Stimulated activated CD8-positive, alpha-beta memory T cell treated with anti-CD3 and anti-CD28 coated beads, Interleukin-7, amount 100 ng/mL, for 24 hours (primary cell): ENCODE measurements at places on chromosomes 16 and 17.

DNA sequence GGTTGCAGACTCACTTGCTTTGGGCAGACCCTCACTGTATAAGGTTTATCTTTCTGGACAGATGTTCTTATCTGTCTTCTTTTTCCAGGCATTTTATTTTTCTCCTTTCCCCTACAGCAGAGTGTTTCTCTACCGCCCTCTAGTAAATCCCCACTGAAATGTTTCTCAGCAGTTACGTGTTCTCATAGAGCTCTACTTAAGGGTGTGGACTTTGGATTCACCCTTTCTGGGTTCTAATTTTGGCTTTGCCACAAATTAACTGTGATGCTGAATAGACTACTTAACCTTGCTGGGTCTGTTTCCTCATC lies 2.0 kb downstream of the ADAT1 start:
- no peak for DNase-seq

- DNase-seq: no peak
Observed at GRCh38 chr17:2954898-2955445, 108.4 kb downstream of the OR1D5 start.

DNA sequence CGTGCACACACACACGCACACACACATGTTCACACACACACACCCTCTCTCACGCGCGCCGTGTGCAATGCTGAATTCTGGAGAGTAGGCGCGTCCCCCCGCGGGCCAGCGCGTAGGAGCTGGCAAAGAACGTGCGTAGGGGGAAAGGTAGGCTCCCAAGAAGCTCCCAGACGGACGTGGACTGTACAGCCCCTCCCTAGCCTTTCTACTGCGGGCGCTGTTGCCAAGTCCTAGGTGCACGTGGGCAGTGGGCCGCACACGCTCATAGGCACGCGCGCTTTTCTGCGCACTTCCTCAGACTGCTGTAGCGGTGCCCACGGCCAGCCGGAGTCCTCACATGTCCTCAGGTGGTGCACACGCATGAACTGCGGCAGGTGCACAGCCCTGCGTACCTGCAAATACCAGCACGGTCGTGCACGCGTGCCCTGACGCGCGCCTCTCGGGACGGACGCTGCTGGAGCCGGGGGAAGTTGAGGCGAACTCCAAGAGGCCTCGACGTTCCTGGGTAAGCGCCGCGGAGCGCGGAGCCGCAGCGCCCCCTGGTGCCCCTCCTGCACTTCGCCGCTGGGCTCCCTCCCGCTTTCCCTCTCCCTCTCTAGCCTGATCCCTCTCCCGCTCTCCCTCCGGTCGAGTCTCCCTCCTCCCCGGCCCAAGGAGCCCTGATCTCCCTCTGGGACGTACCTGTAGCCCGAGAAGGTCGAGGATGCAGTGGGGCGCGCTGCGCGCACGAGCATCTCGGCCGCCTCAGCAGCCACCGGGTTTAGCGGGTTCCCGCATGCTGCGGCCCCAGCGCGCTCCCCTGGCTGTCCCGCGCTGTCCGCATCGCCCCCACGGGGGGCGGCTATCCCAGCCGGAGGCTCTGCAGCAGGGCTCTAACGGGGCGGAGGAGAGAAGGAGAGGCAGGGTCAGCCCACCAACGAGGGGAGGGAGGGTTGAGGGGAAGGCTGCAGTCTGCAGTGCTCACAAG lies 749 bp downstream of the GRIN2A start:
- DNase-seq: peak; percentile 2

GRCh38 chr17:49516180-49516579 lies 21.1 kb downstream of the NGFR start:
- no peak for DNase-seq

DNA sequence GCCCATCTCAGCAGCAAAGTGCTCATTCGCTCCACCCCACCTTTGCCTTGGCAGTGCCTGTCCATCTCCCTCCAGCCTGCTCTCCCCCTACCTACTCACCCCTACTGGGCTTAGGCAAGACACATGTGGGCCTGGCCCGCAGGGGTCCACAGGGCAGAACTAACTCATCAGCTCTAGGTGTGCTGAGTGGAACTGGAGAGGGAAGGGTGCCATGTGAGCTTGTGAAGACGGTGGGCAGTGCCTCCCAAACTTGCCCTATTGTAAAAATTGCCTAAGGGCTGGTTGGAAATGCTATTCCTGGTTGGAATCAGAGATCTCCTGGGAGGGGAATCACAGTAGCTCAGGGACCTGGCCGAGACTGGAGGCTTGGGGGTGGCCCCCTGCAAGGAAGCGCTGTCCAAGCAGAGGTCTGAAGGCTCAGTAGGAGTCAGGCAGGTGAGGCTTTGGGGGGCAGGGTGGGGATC lies 29.1 kb upstream of the TNS4 start:
- no peak for DNase-seq

- no peak for DNase-seq
Observed at GRCh38 chr16:10282367-10282766, 100.1 kb upstream of the GRIN2A start.

DNA sequence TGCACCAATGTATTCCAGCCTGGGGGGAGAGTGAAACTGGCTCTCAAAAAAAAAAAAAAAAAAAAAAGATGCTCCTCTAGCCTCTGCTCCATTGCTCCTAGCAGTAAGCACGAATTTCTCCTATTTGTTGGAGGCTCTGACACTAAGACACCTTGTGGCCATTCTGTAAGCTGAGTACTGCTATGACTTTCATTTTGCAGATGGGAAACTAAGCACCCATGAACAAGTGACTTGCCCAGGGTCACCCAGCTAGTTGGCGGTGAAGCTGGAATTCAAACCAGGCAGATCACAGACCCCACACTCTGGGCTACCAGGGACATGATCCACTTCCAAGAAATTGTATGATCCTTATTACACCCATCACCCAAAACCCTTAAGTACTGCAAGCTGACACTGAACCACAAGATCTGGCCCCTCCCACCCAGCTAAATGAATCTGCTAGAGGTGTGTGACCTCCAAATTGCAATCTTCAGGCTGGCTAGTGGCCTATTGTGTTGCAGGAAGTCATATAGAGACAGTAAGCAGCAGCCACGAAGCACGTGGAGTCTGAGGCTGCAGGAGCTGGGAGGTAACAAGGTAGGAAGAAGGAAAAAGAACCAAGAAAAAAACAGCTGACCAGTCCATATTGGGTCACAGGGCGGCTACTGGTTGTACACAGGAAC lies 209.4 kb downstream of the XYLT1 start:
- DNase-seq: no peak

DNA sequence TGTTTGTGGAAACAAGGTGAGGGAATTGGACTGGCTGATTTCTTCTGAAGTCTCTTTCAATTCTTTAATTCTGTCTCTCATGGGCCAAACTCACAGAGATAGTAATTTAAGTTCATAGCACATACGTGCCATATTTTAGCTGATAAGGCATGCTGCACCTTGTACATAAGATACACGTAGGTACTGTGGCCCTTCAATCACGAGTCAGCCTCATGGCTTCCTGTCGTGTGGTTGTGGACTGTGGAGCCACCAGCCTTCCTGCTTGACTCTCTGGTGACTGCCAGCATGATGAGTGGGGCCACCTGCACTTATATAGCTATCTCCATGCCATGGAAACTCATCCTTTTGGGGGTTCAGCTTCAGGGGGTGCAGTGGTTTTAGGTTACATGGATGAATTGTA lies 25.1 kb downstream of the KSR1 start:
- DNase-seq: no peak

DNA sequence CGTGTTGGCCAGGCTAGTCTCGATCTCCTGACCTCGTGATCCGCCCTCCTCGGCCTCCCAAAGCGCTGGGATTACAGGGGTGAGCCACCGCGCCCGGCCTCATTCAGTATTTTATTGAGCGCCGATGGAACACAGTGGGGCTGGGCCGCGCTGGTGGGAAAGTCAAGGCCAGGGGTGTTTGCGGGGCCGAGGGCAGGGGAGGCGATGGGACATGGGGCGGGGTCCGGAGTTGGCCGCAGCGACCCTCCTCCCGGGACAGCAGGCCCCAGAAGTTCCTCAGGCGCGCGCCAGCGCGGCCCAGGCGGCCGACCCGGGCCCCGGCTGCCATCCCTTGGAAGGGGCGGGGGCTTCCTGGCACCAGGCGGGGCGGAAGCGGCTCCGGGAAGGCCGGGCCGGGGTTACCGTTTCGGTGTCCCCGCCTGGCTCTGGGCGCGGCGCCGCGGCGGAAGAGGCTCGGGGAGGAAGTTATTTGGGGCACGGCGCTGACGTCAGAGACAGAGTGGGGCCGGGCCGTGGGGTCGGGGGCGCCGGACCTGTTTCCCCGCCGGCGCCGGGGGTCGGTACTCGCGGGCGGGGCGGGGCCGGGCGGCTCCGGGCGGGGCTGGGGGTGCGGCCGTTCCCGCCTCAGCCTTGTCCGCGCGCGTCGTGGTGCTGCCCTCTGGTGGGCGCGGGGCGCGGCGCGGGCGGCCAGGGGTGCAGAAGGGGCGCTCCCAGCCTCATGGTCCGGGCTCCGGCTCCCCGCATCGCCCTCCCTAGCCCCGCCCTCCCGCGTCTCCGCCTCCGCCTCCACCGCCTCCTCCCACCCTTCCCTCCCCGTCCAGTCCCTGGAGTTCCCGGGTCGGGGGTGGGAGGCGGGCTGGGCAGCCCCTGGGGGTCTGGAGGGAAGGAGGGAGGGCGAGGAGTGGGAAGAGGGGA lies 952 bp upstream of the PRSS27 start:
- DNase-seq: peak; percentile 76

DNA sequence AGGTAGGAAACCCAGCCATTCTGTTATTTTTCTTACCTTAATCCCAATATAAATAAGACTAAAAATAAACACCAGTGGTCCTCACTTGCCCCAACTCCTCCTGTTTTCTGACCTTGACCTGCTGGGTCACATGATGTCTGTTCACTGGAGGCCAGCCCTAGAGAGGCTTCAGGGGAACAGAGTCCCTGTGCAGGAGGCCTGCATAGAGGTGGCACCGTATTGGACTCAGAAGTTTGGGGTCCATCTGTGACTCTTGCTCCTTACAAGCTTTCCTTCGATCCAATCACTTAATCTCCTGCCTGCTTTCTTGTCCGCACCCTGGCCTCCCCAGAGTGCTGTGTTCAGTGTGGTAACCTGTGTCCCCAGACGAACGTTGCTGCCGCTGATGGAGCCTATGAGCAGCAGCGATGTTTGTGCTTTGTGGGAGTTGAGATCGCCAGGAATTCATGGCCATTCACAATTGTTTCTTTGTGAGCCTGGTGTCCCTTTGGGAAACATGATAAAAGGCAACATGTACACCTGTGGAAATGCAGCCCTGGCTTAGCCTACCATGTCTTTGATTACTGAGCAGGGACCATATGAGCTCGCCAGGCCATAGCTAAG lies 4.7 kb downstream of the IGSF6 start:
- no peak for DNase-seq

- no peak for DNase-seq
Observed at GRCh38 chr16:58116081-58116480, 13.1 kb downstream of the CFAP20 start.
